ENCODE measurements at places on chromosomes 5 and 9.

DNA sequence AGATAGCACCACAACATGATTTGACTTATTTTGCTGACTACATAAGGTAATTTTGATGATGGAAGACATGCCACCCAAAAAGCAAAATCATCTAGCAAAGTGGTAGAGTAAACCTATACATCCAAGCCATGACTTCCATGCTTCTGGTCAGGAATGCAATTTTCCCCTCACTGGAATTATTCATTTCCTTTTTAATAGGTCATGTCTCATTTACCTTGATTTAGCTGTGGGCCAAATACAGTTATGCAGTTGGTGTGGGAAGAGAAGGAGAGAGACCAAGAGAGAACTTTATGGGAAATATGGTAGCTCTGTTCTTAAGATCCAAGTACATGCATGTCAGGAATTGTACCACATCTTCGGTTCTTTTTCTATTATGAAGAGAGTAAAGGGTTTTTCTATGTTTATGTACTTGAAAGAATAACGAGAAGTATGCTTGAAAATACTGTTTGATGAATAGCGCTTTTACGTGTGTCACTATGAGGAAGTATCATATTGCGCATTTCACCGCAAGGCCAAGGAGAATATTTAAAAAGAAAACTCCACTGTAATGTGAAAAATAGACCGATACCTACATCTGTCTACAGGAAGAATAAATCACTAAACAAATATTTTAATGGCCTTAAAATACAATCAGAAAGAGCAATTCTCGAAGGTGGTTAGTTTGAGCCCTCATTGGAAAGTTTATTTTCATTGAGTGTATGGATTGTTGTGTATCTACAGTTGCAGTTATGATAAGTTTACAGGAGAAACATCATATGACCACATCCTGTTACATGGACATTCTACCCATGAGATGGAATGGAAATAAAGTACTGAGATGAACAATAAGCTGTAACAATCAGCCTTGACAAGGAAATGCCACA, 134.0 kb downstream of the FOXD1 start:
- DNase-seq: no peak

- DNase-seq: no peak
These were observed 48.1 kb downstream of the ZNF622 start for GRCh38 chr5:16417398-16418074.

GRCh38 chr5:102853680-102854079, 98.6 kb downstream of the PAM start:
- no peak for DNase-seq

DNA sequence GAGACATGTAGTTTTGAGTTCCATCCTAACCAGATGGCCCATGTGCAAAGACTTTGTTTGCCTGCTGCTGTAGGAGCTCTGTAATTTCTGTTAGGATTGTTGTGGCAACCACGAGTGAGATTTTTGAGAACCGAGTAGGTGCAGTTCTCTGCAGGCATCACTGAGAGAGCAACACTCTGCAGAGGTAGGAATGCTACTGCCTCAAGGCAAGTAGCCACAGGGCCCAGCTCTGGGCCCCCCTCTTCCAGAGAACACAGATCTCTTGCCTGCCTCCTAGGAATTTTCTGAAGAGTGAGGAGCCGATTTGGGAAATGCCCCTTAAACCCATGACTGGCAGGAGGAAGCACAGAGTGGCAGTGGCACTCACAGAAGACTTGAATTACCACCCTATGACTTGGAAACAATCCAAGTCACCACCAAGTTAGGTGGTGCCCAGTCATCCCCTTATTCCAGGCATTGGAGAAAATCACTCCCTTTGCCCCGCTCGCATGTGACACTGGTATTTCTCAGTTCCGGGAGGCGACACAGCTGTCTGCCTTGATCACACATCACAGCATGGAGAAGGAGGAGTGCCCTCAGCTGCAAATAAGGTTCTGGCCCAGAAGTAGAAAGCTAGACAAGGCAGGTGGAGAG, 52.5 kb upstream of the SLC2A8 start:
- no peak for DNase-seq
